ENCODE measurements at places on chromosomes 5 and 9.

DNA sequence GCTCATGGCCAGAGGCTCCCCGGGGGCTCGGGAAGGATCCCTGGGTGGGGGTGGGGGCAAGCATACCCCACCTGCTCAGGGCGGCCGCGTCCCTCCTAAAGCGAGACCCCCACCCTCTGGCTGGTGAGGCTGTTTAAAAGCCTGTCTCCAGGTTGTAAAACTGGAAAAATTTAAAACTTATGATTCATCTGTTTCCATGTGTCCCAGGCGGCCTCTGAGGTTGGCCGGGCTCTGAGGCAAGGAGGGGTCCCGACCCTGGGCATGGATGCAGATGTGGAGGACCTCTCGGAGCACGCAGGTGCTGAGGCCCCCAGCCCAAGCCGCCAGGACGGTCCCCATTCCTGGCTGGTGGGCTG, 24.2 kb upstream of the TMEM250 start:
- no peak for DNase-seq

DNA sequence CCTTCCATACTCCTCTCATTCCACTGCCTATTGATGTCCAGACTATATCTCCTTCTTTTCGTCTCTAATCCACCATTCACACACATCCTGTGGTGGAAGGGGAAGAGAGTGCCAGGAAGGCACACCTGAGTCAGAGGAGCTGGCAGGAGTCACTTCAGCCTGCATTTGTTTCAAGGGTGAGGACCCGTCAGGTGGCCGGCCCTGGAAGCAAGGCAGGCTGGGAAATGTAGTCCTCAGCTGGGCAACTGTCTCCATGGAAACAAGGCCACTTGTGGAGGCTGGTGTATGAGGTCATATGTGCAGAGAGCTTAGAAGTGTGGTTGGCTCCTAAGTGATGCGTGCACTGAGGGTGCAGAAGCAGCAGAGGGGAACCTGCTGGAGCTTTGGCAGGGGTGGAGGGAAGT, 278.4 kb downstream of the NSG2 start:
- no peak for DNase-seq

- DNase-seq: no peak
Observed at GRCh38 chr5:102865510-102866236, 110.6 kb downstream of the PAM start.

DNA sequence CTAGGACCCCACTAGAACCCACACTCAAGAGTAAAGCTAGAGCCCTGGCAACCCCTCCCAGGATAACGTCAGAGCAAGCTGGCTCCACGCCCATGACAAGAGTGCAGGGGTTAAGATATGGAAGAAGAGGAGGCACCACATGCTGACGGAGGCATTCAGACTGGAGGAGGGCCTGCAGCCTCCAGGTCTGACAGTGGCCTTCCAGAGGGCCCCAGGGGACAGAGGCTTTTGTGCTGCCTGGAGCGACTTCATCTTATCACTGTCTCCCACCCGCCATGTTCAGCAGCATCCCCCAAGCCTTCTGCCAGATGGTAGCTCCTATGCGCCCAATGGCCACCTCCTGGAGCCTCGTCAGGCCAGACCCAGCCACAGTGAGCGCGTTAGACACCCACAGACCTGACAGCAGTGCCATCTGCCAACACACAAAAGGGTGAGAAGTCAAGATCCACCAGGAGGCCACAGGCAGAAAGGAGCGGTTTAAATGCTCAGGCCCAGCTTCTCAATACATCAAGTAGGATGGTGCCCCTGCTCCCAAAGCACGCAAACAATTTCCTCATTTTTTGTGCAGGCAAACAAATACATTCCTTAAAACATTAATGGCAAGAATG, 65.8 kb downstream of the C5orf15 start:
- DNase-seq: no peak

GRCh38 chr9:120971938-120972337, 45.3 kb upstream of the TRAF1 start:
- no peak for DNase-seq

- DNase-seq: no peak
Observed at GRCh38 chr5:34854459-34855174, 15.7 kb downstream of the TTC23L start.

GRCh38 chr5:34692786-34693185, 36.7 kb downstream of the RAI14 start:
- DNase-seq: no peak

- DNase-seq: no peak
Observed at GRCh38 chr5:7682379-7682778, 168.6 kb downstream of the CFAP90 start.

GRCh38 chr9:35718721-35719511, 13.1 kb downstream of the TLN1 start:
- no peak for DNase-seq

DNA sequence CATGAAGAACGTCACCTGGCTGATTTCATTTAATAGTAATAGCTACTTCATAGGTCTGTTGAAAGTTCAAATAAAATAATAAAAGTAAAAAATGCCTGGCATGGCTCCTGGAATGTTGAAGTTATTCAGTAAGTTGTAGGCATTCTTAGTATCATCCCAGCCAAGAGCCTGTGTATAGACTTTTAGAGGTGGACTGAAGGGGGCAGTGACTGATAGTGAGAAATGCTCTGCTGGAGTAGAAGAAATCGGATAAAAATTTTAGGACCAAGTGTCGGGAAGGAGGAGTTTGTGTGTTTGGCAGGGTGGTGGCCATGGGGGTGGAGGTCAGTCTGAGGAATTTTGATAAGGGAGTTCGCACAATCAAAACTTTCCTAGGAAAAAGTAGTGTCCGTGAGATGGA, 3.6 kb downstream of the ZFP2 start:
- DNase-seq: no peak

- DNase-seq: no peak
Observed at GRCh38 chr5:78886341-78887230, 98.5 kb downstream of the ARSB start.

- no peak for DNase-seq
Observed at GRCh38 chr9:136952876-136953770, 1.1 kb downstream of the LCN12 start.

GRCh38 chr5:147568710-147569406, 59.0 kb upstream of the DPYSL3 start:
- no peak for DNase-seq

GRCh38 chr5:135986401-135986800, 31.6 kb upstream of the LECT2 start:
- DNase-seq: no peak

DNA sequence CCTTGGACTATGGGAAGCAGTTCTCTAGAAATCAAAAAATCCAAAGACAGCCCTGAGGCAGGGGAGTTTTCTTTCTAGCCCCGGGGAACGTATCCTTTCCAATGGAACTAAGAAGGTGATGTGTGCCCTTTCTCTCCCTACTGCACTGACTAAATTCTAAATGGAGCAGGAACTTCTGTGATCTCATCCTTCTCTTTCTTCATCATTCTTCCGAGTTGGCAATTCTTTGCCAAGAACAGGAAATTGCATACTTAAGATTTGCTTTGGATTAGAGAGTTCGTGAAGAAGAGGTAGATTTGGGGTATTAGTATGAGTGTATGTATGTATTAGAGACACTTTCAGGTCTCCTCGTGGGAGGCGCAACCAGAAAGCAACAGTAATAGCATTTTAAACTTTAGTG, 178.0 kb upstream of the PIK3R1 start:
- no peak for DNase-seq

DNA sequence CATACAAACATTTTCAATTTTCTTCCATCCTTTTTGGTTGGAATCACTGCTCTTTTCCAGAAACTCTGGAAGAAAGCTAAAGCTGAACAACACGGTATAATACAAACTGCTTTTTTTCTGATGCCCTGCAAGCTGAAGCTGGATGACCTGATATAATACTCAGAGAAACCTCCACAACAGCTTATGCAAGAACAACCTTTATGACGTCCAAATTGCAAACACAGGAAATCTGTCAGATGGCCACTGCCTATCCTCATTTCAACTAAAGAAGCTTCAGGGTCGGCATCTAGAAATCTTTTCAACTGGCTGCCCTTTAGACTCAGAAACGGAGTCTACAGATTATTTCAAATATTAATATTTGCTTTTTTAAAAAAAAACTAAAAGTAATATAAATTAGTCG, 106.5 kb upstream of the PRDM9 start:
- no peak for DNase-seq

GRCh38 chr5:26700759-26701384, 337.5 kb downstream of the CDH9 start:
- DNase-seq: no peak

DNA sequence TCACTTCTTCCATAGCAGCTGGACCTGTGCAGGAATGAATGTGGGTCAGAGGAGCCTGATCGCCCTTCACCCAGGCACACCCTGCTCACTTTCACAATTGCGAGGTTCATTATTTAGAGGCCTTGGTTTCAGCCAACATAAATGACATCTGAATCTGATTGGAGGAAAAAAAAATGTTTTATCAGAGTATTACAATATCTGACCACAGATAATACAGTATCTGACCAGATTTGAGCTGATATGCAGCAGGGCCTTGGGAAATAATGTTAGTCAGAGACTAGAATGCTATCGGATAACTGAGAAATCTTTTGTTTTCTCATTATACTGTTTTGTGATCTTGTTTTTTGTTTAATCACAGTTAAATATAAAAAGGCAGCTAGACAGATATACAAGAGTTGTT, 7.7 kb downstream of the ICE1 start:
- no peak for DNase-seq

DNA sequence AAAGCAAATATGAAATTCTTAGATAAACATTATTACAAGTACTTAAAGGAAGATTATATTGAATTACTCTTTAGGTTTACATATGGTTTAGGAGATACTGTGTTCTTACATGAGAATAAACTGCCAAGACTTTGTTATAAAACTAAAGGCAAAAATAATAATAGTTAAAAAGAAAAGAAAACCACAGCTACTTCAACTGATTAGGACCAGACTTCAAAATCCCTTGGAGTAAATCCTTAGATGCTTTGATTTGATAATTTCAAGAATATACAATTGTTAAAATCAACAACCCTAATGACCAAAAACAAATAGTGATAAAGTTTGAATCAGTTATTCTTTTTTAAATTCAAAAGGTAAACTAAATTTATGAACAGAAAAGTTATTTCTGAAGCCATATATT, 389.6 kb upstream of the COX7C start:
- no peak for DNase-seq

GRCh38 chr5:132489051-132489770, 1.4 kb downstream of the IRF1 start:
- DNase-seq: no peak

DNA sequence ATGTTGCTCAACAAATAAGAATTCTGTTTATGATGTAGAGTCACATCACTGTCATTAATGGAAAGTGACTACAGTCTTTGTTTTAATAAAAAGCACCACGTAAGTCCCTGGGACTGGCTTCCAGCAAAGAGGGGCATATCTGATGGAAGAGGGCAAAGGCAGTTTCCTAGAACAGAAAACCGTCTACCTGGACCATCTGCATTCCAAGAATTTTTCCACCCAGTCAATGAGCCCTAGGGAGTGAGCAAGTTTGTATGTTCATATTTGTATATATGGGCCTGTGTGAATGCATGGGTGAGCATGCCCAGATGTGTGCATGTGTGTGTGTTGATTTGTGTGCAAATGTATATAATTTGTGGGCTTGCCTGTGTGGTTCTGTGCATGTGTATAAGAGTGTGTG, 156.8 kb upstream of the SEMA6A start:
- DNase-seq: no peak
